ENCODE measurements at places on chromosomes 12 and 14.

DNA sequence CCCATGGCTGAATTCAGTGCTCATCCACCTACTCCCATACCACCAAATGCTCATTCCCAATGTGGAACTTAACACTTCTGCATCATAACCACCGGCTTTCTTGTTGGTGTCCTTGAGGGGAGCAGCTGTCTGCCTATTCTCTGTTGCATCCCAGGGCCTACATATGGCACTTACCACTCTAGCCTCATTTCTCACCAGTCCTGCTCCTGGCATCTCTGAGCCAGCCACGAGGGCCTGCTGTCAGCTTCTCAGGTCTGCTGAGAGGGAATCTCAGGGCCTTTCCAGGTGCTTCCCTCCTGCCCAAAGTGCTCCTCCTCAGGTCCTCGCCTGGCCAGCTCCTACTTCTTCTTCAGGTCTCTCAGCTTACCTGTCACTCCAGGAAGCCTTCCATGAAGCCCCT is 24.0 kb upstream of the RND1 start:
- ATAC-seq: no peak

DNA sequence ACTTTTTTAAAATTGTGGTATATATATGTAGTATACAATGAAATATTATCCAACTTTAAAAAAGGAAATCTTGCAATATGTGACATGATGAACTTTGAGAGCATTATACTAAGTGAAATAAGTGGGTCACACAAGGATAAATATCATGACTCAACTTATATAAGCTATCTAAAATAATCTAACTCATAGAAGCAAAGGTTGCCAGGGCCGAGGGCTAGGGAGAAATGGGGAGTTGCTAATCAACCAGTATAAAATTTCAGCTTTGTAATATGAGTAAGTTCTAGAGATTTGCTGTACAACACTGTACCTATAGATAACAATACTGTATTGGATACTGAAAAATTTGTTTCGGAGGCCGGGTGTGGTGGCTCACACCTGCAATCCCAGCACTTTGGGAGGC is 38.5 kb downstream of the TAOK3 start:
- no peak for ATAC-seq

DNA sequence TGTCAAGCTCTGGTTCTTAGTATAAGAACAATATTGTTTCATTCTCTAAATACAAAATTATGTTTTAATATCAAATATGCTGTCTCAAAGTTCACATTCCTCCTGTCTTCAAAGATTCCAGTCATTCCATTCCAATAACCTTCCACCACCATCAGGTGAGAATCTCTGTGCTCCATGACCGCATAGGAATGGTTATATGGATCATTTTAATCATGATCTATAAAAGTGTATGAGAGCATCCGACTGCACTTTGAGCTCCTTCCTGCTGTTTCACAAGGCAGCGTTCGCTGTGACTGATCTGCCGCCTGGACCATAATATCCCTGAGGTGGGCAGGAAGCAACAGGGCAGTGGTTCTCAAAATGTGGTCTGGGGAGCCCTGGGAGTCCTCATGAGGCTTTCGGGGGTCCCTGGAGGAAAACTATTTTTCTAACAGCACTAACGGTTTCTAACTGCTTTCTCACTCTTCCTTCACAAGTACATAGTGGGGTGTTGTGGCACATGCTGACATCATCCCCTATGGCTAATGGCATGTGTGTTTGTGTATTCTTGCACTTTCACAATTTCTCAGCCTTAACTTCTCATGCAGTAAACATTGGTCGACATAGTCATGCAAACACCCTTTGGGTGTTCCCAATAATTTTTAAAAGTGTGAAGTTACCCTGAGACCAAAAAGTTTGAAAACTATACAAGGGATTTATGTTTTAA is 137.4 kb downstream of the ANO2 start:
- ATAC-seq: no peak

DNA sequence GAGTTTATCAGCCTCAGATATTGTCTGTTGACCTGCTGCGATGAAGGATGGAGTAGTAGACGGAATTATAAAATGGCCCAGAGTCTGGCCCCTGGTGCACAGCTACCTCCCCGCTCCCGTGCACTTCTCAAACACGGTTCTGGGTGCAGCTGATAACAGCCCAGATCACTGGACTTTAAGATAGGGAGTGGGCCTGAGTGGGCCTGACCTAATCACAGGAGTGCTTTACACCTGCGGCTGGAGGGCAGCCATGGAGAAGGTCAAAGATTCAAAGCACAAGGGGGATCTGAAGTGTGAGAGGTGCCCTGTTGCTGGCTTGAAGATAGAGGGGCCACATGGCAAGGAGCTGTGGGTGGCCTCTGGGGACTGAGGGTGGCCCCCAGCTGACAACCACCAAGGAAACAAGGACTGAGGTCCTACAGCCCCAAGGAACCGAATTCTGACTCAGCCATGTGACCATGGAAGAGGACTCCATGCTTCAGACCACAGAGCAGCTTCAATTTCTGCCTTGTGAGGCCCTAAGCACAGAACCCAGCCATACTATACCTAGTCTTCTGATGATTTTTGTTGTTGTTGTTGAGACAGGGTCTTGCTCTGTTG is 113.4 kb downstream of the ZNF664 start:
- ATAC-seq: no peak

- ATAC-seq: no peak
Observed at GRCh38 chr12:116050275-116050674, 227.2 kb downstream of the MED13L start.

DNA sequence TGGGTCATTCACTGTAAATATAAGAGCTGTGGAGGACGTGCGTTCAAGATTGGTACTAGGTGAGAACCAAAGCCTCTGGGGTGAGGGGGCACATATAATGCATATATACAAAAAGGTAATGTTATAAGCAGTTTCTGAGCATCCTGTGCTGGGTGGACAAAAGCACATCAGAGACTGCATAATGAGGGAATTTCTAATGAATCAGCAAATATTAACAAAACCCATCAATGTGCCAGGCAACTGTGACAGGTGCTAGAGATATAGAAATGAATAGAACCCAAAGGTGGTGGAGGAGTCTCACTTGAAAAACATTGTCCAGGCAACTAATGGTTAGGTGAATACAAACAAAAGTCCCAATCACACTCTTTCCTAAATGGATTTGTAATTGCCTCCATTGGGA is 74.7 kb downstream of the GPR65 start:
- ATAC-seq: no peak

- peak; percentile 58 for ATAC-seq
Observed at GRCh38 chr14:90675399-90675798, 140.8 kb downstream of the TTC7B start.

DNA sequence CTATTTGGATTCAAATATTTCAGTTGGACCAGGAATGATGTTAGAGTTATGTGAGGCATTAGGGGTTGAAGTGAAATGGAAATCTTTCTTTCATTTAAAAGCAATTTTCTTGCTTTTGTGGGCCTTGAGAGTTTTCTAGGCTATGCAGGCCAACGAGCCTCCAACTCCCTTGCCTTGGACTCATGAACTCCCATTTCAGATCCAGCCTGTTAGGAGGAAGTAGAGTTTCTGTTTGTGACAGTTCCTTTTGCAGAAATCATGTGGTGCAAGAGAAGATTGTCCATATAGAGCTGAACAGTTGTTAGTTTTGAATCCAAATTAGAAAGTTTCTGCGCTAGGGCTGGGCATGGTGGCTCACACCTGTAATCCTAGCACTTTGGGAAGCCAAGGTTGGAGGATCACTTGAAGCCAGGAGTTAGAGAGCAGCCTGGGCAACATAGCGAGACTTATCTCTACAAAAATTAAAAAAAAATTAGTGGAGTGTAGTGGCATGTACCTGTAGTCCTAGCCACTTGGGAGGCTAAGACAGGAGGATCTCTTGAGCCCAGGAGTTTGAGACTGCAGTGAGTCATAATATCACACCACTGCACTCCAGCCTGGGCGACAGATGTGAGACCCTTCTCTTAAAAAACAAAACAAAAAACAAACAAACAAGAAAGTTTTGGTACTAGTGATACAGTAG is 47.3 kb upstream of the MED13L start:
- ATAC-seq: no peak

DNA sequence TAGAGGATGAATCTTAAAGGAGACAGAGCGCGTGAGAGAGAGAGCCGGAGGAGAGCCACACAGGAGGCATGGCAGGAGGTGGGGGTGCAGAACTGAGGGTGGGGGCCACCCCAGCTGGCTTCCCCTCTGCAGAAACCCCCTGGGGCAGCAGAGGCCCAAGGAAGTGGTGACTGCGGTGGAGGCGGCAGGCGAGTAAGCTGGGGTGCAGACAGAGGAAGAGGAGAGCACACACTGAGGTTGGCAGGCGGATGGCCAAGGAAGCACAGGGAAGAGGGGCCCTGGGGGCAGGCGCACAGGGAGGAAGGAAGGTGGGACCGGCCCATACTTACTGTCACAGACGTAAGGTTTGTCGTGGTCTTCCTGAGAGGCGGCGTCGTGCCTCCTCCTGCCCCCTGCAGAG is 179.8 kb downstream of the DPF3 start:
- no peak for ATAC-seq

DNA sequence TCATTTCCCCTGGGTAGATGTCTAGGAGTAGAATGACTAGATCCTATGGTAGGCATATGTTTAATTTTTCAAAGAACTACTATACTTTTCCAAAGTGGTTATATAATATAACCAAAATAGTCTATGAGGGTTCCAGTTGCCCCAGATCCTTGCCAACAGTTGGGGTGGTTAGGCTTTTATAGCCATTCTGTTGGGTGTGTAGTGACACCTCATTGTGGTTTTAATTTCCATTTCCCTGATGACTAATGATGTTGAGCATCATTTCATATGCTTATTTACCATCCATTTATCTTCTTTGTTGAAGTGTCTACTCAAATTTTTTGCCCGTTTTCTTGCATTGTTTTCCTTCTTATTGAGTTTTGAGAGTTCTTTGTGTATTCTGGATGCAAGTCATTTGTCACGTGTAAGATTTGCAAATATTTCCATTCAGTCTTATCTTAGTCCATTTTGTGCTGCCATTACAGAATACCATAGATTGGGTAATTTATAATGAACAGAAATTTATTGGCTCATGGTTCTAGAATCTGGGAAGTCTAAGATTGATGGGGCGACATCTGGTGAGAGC is 4.7 kb downstream of the SYNE2 start:
- no peak for ATAC-seq

GRCh38 chr14:20904393-20905029 is 13.3 kb downstream of the RNASE3 start:
- ATAC-seq: no peak

DNA sequence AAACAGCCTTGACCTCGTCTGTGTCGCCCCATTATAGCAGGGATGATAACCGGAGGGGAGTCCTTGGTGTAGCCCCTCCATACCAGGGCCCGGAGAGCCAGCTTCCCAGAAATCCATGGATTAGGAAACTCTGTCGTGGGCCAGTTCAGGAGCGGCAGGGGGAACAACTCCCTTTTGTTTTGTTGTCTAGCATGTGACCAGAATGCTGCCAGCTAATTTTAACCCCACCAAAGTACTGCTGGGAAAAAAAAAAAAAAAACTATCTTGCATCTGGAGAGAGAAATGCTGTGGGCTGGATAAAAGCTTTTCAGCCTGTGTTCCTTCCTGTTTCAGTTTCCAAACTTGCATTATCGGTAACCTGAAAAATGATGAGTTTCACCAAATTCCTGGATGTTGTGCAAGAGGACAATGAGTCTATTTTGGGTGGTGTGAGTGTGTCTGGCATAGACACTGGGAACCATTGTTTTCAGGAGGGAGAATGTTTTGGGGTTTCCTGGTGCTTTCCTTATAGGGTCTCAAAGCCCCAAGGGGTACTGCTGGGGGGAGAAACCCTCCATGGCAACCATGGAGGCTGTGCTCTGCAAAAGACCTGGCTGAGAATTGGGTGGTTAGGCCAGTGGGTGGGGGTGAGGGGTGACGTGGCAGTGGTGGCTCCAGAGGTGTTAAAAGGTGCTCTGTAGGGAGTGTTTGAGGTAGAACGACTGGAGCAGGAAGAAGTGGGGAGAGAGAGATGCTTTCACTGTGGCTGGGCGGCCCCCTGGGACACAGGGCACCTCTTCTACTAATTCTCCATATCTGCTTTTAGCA is 14.9 kb upstream of the IRF2BPL start:
- ATAC-seq: peak; percentile 33

- ATAC-seq: no peak
Observed at GRCh38 chr12:67193704-67194103, 75.5 kb upstream of the CAND1 start.

DNA sequence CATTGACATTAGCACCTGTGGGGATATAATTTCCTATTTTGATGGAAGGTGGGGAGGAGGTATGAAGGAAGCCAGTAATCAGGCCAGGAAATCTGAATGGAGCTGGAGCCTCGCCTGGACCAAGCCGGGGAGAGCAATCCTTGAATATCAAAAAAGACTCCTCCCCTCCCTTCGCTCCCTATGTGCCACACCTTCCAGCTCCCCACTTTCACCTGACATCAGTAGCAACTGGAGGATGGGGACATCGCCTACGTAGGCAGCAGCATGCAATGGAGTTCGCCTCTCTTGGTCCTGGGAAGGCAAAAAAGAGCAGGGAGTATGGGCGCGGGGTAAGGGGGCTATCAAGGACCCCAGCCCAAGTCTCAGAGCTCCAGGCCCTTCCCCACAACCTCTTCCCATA is 1.1 kb downstream of the ANKRD52 start:
- no peak for ATAC-seq

DNA sequence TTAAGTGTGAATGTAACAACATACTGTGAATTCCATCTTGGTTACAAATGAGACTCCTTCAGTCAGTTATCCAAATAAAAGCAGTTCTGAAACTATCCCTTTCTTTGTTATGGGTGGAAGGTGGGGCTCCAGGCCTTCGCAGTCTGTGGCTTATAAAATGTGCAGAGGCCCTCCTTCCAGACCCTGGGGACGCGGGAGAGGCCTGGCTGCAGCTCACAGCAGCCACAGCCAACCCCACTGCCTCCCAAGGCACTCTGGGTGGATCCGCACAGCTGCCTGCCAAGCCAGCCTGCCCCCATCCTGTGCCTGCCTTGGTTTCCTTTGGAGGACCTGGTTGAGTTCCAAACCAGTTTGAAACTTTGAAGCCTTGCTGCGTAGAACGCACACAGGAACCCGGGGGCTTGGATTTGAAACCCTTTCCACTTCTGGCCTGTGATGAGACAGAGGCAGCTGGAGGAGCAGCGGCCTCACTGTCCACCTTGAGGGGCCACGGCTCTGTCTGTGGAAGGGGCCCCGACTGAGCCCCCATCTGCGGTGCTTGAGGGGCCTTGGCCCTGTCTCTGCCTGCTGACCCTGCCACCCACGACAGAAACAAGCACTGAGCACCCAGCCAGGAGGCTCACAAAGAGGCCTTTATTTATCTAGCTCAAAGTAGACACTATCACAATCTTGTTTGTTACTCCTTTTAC is 30.4 kb downstream of the CCNK start:
- peak; percentile 61 for ATAC-seq

- ATAC-seq: no peak
Observed at GRCh38 chr12:97159377-97159776, 252.3 kb downstream of the NEDD1 start.

GRCh38 chr14:31955936-31956579 is 121.0 kb upstream of the ARHGAP5 start:
- no peak for ATAC-seq

Data from gastroesophageal sphincter (tissue), 4 donors.